Fibroblast of skin of right biceps (primary cell): ENCODE measurements at places on chromosomes 2 and 18.
A peak's percentile ranks its signal among the peaks of the same experiment; 100 is the strongest.

DNA sequence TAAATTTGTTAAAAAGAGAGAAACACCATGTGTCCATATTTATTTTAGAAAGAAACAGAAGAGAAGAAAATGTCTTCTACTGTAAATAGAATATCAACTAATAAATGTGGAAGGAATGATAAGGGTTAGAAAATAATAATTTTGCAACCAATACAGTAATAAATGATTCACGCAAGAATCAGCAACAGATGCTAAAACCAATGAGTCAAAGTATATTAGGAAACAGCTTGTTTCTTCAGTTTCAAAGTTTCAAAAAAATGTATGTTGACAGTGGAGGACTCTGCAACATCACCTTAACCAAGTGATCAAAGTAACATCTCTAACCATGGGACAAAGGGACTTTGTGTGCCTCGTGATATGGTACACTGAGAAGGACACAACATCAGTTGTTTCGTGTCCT, 147.0 kb downstream of the TWIST2 start:
- no peak for DNase-seq

DNA sequence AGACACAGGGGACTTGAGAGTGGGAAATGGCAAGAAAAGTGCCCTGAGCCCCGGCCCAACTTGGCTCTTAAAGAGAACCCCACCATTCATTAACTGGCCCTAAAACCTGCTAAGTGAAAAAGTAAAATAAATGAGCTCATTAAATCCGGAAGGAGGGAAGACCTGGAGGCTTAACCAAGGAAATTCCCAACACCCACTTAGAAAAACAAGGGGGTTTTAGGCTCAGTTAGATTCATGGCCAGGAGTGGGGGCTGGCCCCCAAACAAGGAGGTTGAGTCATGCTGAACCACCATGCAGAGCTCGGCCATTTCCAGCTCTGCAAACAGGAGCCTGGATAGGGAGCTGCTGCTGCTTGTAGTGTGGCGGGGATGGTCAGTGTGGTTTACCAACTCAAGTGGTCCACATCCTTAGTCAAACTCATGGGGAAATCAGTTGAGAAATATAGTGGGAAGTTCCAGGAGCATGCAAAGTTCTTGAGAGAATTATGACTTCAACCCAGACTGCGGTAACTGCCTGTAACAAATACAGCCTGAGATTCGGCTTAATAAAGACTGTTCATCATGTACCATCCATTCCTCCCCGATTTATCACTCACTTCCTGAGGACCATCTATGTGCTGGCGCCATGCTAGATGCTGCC, 39.7 kb upstream of the MRPL19 start:
- DNase-seq, result peak; percentile 95

DNA sequence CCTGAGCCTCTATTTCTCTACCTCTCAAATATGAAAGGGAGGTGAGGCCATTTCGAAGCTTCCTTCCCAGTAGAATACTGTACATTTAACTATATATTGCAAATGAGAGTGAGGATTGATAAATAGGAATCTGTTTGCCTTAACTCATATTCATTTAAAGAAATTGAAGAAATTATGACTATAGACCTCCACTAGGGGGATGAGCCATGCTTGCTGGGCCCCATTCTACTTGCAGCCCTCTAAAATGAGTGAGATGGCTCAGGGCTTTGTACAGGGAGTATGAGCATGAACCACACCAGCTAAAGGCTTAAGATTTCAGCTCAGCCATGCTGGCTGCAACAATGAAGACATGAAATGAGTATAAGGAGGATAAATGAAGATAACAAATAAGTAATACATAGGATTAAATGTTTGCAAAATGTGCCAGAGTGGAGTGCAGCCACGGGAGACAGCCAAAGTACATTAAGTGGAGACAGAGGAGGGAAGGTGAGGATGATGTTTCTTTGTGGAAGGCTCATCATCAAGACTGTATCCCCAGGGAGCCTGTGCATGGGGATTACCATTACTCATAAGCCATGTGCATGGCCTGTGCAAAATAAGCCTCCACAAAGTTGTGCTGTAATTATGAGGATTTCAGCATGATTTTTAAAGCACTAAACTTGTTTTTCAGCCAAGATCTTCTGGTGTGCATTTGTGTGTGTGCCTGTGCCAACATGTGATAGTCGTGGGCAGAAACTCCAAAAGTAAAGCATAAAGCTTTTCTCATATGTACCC, 300.8 kb downstream of the CNTNAP5 start:
- DNase-seq, result peak; percentile 21

- DNase-seq, result no peak
Observed at GRCh38 chr2:150944315-150944714, 317.3 kb downstream of the RBM43 start.

DNA sequence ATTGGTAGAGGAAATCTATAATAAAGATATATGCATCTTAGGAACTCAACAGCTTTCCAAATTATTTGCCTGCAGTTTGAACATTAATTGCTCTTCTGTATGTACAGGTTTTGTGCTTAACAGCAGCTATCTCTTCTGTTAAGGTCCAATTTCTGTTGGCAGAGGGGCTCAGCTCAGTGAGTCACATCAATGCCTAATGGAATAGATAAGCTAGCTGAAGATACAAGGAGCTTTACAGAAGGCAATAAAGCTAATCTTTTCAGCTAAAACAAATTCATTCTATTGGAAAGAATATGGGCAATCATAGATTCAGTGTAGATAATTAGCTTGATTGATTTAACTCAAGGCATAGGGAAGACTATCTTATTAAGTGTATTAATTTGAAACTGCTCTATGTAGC, 58.4 kb upstream of the UNC80 start:
- DNase-seq, result no peak

DNA sequence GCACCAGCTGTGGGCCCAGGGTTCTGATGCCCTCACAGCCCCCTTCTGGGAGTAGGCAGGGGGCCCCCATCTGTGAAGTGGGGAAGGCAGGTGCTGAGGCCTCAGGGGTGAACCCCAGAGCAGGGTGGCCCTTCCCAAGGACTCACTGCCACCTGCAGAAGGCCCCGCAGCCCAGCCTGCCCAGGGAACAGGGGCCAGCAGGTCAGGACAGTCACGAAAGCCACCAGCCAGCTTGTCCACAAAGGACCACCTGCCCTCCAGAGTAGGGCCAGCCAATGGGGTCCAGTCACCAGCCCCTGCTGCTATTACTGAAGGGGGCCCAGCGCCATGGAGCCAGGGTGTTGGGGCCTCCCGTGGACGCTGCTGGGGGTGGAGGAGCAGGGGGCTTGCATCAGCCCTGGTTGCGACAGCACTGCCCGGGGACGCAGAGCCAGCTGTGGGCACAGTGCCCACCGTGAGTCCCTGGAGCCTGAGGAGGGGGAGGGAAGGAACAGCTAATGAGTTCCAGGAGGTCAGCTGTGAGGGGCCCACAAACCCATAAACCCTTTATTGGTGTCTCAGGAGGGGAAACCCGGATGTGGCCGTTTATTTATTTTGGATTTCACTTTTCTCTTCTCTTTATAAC, 11.5 kb upstream of the SNED1 start:
- DNase-seq, result peak; percentile 81

GRCh38 chr2:112906276-112906675, 4.7 kb upstream of the IL37 start:
- DNase-seq, result no peak

DNA sequence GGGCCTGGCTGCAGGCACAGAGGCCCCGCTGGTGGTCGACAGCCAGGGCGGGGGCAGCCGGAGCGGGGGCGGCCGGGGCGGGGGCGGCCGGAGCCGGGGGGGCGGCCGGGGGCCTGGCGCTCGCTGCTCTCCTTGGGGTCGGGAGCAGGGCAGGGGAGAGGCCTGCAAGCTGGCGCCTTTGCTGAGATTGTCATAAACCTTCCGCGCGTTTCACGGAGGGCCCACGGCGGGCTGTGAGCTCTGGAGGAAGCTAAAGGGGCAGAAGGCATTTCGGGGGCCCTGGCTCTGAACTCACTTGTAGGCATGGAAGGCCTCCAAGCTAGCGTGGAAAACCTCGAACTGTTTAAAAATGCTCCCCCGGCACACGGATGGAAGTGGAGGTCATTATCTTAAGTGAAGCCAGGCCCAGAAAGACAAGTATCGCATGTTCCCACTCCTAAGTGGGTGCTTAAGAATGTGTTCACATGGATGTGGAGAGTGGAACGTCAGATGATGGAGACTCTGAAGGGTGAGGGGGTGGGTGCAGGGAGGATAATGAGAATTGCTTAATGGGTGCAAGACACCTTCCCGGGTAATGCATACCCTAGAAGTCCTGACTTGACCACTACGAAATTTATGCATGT, 629 bp downstream of the PRELID3A start:
- DNase-seq, result peak; percentile 25

GRCh38 chr2:38153476-38154135, 77.7 kb upstream of the CYP1B1 start:
- no peak for DNase-seq

DNA sequence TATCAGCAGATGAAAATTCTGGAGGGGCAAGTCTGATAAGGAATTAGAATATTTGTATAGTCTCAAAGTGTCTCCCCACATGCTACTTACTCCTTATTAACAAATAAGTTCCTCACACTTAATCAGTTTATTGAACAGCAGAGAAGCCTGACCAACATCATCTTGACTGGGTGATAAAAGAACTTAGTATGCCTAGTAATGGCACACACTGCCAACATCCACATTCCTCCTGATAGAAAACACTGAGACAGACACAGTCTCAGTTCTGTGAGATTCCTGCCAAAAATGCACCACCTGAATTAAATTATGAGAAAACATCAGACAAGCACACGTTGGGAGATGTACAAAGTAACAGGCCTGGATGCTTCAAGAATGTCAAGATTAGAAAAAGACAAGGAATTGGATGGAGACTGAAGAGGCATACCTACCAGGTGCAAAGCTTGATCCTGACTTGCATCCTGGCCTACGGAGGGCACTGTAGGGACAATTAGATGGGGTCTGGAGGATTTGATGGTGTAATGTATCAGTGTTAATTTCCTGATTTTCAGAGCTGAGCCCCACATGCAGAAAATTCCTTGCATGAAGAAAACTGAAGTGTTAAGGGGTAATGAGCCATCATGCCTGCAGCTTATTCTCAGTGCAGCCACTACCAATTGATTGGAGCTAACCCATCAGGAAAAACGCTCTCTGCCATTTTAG, 200.4 kb upstream of the SH3BP4 start:
- no peak for DNase-seq

DNA sequence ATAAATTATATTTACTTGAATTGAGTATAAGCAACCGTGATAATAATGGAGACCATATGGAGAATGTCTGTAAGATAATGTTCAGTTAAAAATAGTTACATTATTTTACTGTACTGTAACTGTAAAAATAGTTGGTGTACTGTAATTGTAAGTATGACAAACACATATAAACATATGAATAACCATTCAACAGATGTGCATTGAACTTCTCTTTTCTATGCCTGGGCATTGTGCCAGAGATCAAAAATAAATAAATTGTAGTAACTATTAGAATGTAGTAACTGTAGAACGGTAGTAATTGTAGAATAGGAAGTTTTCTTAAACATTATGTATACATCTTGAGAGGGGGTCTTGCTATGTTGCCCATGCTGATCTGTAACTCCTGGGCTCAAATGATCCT, 287.4 kb upstream of the EPAS1 start:
- DNase-seq, result peak; percentile 51

GRCh38 chr2:150544731-150545130, 57.3 kb upstream of the RND3 start:
- DNase-seq, result no peak

- DNase-seq, result peak; percentile 83
Observed at GRCh38 chr2:102037681-102038080, 45.9 kb downstream of the IL1R2 start.

- no peak for DNase-seq
Observed at GRCh38 chr2:196174404-196174803, 3.0 kb upstream of the STK17B start.

GRCh38 chr2:147501968-147502367, 342.9 kb upstream of the ACVR2A start:
- DNase-seq, result no peak

GRCh38 chr2:106551417-106552130, 64.4 kb downstream of the CD8B2 start:
- no peak for DNase-seq

DNA sequence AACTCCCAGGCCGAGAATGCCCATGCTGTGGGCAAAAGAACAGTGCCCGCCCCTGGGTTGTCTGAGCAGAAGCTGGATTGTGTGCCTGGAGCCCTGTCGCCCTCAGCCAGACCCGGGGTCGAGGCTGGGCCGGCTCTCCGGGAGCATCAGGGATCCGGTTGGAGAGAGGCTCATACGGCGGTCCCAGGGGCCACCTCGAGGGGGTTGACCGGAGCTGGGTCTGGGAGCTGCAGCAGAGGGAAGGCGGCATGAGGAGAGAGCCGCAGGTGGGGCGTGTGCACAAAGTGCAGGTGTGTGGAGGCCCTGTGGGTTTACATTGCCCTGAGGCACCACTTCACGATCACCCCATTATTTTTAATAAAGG, 39.5 kb downstream of the MBP start:
- DNase-seq, result no peak
